ENCODE measurements at places on chromosomes 4 and X. TPM values are rescaled to one million over a fixed set of nuclear protein-coding genes. Genes with fewer than 3 reads are reported as not detected.
A peak's percentile ranks its signal among the peaks of the same experiment; 100 is the strongest.

DNA sequence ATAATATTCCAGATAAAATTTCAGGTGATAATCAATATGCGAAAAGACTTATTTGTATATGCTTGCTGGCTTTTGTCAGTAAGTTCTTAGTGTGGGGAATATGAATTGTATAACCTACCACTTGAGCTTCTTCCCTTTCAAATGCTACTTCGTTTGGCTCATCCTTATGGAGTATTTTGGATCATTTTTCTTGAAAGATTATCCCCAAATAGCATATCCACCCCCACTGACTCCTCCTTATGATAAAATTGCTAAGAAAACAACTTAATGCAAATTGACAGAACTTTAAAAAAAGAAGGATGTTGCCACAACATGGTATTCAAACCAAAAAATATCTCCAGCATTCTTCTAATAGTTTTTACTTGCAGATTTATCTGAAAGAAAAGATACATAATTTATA is 393.3 kb downstream of the PPP3CA start:
- DNase-seq: no peak

DNA sequence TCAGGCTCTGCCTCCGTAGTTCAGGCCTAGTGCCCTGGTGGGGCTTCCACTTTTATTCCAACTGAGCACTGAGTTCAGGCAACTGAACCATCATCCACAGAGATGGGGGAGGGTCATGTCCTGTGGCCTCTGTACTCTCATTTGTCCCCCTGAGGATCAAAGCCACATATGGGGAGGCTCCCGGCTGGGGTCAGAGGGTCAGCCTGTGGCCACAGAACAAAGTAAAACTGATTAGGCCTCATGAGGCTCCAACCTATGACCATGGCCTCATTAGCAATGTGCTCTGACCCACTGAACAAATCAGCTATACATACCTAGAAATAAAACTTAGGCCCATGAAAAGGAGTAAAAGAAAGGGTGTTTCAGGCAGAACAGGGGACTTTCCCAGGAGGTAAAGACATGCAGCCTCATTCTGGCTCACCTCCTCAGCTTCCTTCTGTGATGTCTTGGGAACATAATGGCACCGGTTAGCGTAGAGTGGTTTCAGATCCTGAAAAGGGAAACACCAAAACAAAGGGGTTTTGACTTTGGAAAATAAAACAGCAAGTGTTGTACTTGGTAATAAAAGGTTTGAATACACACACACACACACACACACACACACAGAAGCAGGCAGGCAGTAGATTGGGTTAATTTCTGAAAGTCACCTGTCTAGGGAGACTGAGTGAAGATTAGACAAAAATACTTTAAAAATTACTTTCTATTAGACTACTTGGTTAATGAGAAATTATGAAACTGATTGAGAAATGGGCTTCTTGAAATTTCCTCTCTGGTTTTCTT is 24.3 kb downstream of the TMEM255A start:
- DNase-seq: no peak

GRCh38 chr4:77578145-77578544 is 27.5 kb upstream of the CXCL13 start:
- DNase-seq: no peak

GRCh38 chr4:74874753-74875367 is 58.1 kb upstream of the PARM1 start:
- peak; percentile 35 for DNase-seq

DNA sequence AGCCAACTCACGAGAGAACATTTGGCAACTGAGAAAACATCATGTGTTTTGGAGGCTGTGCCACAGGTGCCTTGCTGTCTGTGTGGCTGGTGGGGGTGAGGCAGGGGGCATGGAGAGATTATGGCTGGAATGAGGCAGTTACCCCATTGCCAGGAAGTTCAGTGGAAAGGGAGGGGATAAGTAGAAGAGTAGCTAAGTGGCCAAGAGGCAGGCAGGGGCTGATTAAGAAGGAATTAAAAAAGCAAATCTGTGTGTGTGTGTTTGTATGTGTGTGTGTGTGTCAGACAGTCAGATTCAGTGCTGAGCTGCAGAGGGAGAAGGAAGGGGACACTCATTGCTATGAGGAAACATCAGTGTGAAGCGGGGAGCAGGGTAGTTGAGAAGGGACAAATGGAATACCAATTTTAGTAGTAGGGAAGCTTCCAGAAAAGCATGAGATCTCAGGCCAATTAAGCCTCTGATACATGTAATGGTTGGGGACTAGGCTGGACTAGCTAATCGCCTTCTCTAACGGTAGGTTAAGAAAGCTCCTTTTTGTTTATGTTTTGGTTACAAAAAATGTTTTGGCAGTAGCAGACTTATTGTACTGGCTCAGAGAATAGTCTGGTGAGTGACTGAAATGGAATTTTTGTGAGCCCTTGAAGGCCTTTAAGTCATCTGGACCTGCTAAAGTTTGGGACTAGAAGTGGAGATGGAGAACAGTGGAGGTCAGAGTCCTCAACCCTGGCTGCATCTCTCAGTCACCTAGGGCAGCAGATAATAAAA is 18.5 kb downstream of the TMEM164 start:
- peak; percentile 24 for DNase-seq

GRCh38 chr4:113103556-113103955 is 54.1 kb downstream of the ANK2 start:
- DNase-seq: no peak

DNA sequence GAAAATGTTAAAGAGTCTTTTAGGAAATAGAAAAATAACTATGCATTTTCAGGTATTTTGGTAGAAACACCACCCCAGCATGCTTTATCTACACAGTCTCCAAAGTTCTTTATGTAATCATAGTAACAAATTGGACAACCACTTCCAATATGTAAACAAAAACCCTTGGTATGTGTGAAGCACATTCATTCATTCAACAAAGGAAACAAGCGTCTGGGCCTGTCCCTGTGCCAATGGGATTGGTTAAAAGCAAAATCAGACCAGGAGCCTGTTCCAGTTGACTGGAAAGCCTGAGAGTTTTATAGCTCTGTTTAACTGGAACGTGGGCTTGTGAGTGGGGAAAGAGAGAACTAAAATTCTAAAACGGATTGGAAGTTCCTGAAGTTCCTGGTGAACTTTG is 41.3 kb upstream of the TENM3 start:
- no peak for DNase-seq

- DNase-seq: no peak
Observed at GRCh38 chr4:114688059-114688458, 89.5 kb downstream of the UGT8 start.

DNA sequence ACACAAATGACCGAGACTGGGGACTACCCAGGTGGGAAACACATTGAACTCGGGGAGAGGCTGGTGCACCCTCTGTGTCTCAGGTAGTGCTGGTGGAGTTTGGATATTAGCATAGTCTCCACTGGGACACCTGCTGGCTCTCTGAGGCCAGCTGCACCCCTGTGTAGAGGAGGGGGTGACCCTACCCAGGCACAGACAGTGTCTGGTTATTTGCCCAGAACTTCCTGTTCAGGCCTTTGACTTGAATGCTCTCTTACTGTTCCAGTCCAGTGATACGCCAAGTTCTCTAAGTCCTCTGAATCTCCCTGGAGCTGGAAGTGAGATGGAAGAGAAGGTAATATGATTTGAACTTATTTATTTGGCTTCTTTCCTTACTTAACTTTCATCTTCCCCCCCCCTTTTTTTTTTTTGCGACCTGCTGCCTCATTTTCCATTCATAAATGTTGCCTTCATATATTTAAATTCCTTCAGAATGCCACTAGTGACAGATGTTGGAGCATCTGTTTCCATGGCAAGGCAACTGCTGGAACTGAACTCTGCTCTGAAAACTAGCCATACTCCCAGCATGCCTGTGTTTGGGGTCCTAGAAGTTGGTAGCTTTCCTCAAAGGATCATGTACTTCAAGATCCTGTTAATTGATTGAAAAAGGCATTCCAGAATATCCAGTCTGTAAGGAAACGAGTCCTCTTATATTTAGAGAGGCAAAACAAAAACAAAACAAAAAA is 76.7 kb downstream of the AASDH start:
- no peak for DNase-seq

DNA sequence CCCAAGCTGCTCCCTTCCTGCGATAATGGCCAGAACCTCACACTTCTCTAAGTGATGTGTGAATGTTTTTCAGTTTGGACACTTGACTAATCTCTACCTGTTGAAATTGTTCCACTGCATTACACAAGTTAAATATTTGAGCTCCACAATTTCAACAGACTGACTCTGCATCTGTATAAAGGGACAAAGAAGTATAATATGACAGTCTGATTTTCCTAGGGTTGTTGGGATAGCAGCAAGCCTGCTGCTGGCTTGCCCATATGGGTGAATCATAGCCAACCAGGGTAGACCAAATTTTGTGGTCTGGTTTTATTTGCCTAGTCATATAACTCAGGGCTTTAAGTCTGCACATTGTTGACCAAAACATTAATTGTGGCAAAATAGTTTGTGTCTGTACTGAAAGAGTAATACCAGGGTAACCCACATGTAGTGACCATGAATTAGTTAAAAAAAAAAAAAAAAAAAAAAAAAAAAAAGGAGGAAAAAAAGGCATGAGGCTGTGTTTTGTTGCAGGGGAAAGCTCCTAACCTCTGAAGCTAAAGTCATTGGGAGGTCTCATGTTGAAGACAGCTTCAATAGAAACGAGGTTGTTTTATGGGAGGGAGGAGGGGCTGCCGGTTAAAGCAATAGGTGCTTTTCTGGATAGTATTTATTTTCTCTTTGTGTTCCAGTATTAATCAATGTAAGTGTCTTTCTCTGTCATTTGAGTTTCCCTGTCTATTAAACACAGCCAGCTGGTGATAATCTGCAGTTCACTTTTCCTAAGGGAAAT is 534.2 kb downstream of the RAB28 start:
- DNase-seq: no peak

DNA sequence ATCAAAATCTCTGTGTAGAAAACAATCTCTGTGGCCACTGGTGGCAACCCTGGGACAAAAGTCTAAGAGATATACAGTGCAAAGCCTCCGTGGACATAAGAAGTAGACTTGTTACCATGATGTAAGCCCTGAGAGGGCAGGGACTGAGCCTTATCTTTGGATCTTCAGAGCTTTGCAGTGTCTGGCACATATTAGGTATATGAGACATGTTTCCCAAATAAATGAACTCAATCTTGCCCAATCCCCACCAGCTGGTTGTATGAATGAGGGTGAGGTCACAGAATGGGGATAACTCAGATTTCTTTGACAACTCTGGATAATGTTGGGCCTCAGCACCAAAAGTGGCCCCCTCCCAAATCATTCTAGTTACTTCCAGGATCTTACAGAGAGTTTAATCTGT is 511.4 kb upstream of the DIPK2B start:
- peak; percentile 61 for DNase-seq

DNA sequence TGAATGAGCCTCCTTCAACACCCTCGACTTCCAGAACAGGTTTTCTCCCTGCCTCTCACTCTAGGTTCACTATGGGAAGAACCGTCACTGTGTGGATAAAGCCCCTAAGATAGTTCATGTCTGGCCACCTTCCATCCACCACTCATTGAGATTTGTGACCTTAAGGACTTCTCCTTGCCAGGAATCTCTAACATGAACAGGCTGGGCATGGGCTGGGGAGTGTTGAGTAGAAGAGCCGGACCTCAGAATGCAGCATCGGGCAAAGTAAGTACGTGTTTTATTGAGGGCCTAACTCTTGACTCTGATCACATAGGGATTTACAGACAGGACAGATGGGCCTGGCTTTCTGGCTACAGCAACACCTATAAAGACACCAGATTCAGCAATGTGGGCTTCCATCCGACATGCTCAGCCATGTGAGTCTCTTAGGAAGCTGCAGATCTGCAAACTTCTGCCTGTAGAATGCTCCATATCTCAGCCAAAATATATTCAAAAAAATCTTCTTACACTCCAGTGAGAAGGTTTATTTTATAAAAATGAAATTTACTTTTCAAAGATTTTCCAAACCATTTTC is 26.4 kb upstream of the TRIM60 start:
- DNase-seq: no peak

- peak; percentile 18 for DNase-seq
Observed at GRCh38 chr4:106985830-106986229, 50.3 kb downstream of the DKK2 start.

DNA sequence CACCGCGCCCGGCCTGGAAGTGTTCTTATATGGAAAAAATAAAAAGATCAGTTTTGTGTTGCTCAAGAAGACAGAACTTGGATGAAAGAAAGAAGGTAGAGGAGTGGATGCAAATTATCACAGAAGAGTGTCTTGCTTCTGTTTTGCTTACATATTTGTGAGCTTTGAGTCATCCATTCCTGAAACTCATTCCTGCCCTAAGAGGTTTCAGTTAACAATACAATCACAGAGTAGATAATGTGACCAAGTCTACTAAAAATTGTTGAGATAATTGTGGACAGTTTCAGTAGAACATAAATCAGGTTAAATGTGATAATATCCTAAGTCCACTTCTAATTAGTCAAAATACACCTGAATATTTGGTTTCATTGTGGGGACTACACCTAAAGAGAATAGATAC is 26.4 kb upstream of the LRCH2 start:
- peak; percentile 3 for DNase-seq

DNA sequence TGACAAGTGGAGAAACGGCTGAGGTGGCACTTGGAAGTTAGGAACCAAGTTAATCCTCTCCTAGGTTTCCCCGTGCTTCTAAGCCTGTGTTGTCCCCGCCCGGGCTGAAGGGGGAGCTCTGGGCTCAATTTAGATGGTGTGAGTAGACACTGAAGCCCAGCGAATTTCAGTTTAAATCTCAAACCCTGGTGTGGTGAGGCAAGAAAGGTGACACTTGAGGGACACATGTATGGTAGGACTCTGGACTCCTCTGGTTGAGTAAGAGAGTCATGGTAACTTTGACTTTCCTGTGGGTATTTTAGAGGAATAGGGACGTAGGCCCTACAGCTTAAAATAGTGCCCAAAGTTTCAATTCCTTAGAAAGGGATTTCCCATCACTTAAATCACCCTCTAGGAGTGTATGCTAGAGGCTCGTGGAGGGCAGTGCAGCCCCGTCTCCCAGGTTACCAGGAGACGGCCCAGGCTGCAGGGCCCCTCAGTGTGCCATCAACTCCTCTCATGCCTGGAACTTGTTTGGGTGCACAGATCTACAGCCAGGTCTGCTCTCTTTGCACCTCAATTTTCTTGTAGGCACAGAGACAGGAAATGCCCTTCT is 24.0 kb downstream of the HAND2 start:
- DNase-seq: peak; percentile 37

PLAC1 gene
- total RNA-seq: 0.38 TPM

ODAPH gene
- total RNA-seq: not detected

ADGRG2 gene
- 6.5 TPM for total RNA-seq

EFHC2 gene
- 0.91 TPM for total RNA-seq

PDCL2 gene
- not detected for total RNA-seq

USP27X gene
- total RNA-seq: 1.6 TPM
